ENCODE measurements at places on chromosomes 7 and 10. TPM values are rescaled to one million over a fixed set of nuclear protein-coding genes. Genes with fewer than 3 reads are reported as not detected.

DNA sequence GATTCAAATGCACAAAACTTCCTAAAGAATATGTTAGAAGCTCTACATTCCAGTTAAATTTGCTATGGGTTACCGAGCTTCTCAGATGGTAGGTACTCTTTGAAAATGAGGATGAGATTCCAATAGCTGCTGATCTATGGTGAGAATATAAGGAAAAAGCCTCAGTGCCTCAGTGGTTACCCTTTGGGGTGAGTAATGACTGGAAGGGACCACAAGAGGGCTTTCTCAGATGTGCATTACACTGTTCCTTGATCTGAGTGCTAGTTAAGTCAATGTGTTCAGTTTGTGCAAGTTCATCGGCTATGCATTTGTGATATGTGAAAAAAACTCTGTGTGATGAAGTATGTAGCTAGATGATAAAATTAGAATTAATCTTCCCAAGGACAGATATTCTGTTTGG lies 3.5 kb downstream of the NRCAM start:
- no peak for DNase-seq

DNA sequence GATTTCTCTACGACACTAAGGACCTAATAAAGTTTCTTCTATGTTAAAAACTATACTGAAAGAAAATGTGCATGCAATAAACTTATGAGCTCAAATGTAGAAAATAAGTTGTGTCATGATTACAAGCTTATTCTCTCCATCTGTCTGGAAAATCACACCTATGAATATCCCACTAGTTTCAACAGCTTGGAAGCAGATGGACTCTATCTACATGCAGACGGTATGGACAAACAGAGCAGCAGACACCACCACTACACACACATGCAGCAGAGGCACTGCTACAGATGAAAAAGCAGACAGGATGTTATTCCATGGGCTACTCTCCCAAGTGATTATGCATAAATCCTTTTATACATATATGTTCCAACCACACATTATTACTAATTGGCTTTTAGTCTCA lies 123.4 kb upstream of the TARP start:
- no peak for DNase-seq

- DNase-seq, result no peak
Observed at GRCh38 chr7:157793973-157794745, 457.4 kb downstream of the DNAJB6 start.

DPYSL4 gene
- 2.1 TPM for total RNA-seq

- DNase-seq, result no peak
Observed at GRCh38 chr10:76732306-76732705, 905.3 kb downstream of the KCNMA1 start.

DNA sequence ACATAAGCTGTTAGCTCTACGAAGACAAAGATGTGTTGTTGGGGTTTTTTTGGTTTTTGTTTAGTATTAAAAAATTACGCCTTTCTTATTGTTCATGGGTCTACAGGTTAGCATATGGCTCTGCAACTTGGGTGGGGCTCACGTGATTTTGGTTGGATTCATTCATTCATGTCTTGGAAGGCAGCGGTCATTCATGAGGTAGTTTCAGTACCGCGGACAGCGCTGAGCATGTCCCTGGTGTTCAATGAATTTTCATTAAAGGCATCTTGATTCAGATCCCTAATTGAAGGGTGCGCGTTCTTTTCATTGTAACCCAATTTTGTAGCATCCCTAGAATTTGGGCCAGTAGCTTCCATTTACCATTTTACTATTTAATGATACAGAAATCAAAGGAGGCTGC lies 42.9 kb upstream of the TCERG1L start:
- no peak for DNase-seq

OTUD1 gene
- 16.9 TPM for total RNA-seq

DNA sequence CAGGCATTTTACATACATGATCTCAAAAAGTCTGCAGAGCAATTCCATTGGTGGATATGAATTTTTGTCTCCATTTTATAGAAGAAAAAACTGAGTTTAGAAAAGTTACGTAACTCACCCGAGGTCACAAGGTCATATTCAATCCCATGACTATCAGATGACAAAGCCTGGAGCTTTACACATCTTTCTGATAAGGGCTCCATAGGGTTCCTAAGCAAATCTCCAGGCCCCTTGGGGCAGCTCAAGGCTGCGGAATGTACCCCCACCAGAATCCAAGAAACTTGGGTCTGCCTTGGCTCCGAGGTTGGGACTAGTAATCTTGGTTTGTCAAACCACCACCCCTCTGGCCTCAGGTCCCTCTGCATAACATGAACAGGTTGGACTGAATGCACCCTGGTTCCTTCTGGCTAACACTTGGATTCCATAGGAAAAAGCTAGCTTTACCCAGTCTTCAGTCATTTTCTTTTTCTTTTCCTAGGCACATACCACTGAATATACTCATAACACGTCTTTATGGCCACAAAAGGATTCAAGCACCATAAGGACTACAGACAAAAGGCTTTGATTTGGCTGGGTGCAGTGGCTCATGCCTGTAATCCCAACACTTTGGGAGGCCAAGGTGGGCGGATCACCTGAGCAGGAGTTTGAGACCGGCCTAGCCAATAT lies 55.5 kb downstream of the PIP4K2A start:
- DNase-seq, result no peak

DNA sequence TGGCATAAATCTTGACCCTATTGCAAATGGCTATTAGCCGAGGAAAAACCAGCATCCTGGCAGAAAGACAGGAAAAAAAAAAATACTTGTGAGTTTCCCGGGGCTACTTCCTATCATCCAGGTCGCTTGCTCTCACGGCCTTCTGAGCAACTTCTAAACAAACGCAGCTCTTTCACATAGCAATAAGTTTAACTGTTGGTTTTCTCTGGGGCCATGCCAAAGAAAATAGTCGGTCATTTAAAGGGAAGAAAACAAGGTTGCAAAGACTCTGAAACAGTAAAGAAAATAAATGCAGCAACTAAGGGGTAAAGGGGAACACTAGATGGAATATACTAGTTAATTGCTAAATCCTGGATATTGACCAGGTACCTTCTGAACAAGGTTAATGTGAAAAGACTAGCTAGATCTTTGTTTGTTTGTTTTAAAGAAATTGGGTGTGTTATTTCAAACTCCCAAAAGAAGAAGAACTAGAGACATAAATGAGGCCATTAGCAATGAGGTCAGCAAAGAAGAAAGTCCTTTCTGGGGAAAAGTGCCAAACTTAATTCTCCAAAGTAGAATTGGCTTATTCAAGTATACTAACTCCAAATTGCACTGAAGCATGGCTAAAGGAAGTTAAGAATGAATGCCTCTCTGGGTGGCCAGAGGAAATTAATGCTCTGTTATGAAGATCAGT lies 54.2 kb downstream of the SLC39A12 start:
- no peak for DNase-seq

PON1 gene
- total RNA-seq, result not detected

DNA sequence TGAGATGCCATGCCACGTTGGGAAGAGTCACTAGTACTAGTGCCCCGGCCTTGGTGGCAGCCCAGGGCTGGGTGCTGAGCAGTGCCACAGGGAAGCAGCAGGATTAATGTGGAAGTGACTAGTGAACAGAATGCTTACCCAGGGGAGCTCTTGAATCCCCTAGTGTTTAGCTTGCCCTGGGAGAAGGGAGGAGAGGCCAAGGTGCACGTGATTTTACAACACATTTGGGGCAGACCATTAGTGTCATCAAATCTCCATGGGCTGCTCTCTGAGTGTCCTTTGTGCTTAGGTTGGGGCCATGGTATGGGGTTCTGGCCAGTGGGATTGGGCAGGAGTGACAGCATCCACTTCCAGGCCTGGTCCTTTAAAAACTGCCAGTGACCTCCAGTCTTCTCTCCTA lies 37.5 kb downstream of the ARHGAP22 start:
- no peak for DNase-seq

DNA sequence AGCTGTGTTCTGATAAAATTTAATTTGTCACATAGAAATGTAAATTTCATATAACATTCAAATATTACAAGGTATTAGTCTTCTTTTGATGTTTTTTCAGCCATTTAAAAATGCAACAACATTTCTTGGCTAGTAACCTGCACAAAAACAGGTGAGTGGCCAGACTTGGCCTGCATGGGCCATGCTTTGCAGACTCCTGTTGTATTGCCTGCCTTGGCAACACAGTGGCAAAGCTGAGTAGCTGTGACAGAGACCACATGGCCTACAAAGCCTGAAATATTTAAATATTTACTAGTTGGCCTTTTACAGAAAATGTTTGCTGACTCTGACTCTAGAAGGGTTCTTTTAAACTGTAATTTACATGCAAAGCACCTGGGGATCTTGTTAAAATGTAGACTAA lies 13.5 kb upstream of the TBX20 start:
- DNase-seq, result no peak

GRID1 gene
- total RNA-seq, result 5.6 TPM

DNA sequence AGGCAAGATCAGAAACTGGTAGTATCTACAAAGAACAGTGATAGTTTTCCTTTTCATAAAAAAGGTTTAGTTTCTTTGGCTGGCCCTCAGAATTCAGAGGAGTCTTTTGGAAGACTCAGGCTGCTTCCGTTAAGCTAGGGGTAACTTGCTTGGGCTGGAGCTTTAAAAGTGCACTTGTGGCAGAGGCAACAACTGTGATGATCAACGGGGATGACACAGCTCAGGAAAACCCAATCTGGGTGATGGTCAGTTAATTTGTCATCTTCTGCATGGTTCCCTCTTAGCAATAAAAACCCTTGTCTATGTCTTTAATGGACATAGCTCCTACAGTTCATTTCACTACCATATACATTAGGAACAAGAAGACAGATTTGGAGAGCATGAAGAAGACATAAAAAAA lies 46.7 kb downstream of the SGMS1 start:
- DNase-seq, result no peak

UCMA gene
- total RNA-seq, result not detected

DNA sequence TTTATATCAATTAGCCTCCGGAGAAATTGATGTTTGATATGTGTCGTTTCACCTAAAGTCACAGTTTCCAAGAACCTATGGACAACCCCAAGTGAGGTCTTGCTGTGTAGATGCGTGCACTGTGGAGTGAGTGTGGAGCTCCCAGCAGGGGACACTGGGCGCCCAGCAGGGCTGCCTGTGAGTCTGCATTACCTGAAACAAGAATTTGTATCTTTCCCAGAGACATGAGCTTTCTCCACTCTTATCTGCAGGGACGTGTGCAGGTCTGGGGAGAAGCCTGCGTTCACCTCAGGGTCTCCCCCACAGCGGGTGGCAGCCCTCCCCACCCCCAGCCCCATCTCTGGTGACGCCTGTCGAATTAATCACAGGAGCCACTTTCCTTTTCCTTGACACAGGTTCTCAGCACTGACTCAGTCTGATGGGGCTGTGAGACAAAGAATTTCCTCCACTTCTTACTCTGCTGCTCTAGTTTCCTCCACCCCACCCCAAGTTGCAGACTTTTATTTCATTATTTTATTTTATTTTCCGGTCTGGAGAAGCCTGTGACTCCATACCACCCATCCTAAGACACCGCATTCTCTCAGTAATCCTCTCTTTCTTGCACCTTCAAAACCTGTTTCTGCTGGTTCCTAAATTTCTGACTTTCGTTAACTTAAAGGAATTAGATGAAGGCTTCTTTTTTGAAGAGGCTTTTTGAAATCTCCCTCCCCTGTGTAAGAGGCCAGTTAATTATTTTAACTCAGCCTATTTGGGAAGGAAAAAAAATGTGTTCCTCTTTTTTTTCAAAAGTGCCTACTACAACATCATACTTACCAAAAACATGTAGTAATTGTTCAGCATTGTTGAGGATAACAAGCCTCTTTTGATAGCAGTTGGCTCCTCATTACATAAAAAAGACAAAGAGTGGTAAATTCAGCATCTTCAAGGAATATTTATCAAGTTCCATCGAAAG lies 17.0 kb upstream of the INSIG1 start:
- peak; percentile 45 for DNase-seq

RAPGEF5 gene
- total RNA-seq, result 56.9 TPM

RASSF4 gene
- 37.9 TPM for total RNA-seq
